Brain pericyte (primary cell): ENCODE measurements at places on chromosomes 1 and 21.

GRCh38 chr1:159752135-159752580, 28.6 kb upstream of the DUSP23 start:
- DNase-seq, result no peak

GRCh38 chr1:195236991-195237889, 1371.0 kb downstream of the KCNT2 start:
- no peak for DNase-seq

GRCh38 chr1:55150880-55151588, 64.1 kb downstream of the USP24 start:
- no peak for DNase-seq

DNA sequence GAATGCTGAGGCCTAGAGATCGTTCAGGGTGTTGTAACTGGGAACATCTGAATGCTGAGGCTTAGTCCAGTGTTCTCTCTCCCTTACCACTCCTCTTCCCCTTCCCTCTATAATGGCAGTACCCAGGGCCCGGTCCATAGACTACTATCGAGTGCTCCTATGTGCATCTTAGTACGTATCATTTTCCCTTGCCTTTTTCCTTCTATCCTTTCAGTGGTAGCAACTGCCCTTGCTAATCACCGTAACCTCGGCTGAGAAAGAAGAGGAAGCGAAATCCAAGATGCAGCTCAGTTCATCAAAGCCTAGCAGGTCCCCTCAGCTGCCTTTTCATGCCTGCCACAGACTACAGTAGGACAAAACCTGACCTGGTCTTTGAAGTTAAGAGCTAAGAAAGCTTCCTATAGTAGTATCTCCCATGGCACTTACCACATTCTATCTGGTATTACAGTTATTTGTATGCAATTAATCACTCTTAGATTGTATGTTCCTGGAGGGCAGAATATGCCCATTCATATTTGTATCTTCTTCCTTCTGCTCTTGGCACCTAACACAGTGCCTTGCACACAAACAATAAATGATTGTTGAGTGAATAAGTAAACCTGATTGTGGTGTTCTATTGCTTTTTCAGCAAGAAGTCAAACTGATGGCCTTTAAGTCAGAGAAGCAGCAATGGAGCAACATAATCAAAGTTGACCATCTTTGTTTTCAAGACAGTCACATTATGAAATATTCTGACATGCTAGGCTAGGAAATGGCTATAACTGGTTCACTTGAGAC, 22.4 kb downstream of the CNIH4 start:
- DNase-seq, result no peak

- no peak for DNase-seq
Measured at GRCh38 chr1:161771161-161771560, 5.0 kb downstream of the ATF6 start.

GRCh38 chr1:17881761-17882160, 126.6 kb downstream of the ACTL8 start:
- no peak for DNase-seq

GRCh38 chr1:154955039-154955717, 721 bp downstream of the PBXIP1 start:
- no peak for DNase-seq

DNA sequence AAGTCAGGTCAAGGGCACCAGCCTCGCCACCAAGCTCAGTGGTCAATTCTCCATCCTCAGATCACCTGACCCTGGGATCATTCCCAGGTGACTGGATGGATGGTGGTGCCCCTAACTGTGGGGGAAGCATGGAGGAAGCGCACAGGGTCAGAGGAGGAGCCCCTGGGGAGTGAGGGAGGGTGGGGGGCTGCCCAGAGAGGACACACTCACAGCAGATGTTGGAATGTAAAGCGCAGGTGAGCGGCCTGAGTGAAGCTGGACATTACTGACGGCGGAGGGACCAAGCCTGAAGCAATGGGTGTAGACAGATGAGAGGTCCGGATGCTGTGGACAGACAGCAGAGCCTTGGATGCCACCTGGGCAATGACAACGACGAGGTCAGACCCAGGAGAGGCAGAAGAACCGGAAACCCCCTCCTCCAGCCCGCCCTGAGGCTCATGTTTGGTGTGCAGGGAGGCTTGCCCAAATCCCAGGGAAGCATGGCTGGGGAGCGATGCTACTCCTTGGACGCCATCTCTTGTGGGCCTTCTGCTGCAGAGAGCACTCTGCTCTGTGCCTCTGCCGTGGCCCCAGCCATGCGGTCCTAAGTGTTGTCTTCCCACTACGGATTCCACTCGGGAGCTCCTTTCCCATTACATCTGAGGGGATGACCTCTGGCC, 5.7 kb upstream of the CPLANE2 start:
- DNase-seq, result no peak

DNA sequence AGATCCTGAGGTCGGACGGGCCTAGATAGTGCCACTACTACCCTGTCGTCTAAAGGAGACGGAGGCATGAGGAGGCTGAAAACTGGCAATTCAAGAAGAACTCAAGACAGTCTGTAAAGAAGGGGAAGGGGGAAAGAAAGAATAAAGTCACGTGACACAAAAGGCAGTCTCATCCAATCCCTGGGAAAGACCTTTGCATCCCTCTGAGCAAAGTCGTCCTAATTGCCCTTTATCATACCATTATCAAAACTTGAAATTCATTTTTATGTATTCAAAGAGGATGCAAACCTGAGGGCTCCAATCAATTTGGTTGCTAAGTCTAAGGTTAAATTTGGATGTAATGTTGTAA, 2.2 kb downstream of the DUSP10 start:
- no peak for DNase-seq

DNA sequence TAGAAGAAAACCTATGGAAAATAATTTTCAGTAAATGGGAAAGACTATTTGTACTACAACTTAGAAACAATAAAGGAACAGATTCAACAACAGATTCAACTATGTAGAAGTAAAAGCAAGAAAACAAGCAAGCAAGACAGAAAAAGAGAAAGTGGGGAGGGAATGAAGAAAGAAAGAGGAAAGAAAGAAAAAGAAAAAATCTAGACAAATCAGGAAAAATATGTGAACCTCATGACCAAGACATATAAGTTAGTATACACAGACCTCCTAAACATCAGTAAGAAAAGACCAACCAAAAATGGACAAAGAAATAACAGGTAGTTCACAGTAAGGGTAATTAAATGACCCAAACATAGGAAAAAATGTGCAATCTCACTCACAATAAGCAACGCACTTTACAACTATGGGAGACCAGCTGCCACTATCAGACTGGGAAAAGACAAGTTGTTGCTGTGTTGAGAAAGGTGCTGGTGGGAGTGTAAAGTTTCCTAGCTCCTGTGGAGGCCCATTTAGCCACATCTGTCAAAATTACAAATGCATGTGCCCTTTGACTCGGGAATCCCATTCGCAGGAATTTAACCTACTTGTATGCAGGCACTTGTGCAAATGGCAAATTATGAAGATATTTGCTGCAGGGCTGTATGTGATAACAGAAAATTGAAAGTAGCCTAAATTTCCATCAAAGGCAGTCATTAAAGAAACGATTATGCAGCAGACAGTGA, 13.9 kb upstream of the MAP3K21 start:
- no peak for DNase-seq

GRCh38 chr1:35971601-35972000, 40.7 kb downstream of the AGO3 start:
- no peak for DNase-seq

DNA sequence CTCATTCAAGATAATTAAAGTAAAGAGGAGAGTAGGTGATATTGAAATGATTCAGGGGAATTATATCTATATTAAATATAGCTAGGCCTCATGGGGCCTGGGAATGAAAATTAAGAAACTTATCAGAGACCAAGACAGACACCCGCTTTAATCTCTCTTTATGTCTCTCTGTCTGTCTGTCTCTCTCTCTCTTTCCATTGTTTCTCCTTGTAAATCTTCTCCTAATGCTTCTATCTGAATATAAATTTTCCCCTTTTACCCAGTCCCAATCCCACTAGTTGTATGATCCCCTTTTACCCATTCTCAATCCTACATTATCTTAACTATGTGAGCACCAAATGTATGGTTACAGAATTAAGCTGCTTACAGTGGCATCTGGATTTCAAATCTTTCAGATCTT, 61.2 kb downstream of the RGS5 start:
- no peak for DNase-seq

- no peak for DNase-seq
Measured at GRCh38 chr1:46466477-46467182, 23.0 kb upstream of the DMBX1 start.

DNA sequence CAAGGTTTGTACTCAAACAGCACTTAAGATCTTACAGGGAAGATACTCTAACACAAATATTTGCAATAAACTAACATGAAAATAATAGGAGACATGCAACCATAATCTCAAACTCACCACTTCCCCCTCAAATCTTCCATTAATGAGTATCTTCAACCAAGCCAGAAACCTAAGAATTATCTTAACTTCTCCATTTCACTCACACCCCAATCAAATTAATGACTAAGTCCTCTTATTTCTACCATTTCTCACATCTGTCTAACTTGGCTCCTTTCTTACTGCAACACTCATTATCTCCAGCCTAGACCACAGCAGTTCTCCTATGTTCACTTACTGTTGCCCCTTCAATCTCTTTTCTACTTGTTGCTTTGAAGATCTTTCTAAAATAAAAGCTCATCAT, 10.4 kb downstream of the RBBP5 start:
- no peak for DNase-seq

DNA sequence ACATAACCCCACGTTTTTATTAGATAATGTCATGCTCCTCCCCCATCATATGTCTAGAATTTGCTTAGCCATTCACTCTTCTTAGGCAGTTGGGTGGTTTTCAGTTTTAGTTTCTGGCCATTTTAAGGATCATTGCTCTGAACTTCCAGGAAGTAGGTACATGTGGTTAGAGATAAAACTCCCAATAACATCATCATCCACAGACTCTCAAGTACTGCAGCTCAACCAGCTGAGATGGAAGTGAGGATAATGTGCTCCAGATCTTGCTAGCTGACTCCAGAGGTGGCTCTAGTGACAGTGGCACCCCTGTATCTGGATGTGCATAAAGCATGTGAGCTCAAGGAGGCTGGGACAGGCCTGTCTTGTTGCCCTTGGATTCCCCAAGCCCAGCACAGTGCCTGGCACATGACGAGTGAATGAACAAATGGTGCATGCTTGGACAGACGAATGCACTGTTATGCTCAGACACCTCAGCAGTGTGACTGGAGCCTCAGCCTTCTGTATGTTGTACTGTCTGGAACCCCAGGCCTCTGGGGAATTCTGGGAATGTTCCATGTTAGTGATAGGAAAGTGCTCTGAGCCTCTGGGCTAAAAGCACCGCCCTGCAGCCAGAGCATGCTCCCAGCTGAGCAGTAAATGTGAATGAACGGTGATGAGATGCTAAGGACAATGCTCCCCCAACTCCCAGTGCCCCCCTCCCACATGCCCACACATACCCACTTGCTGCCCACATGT, 16.4 kb upstream of the KCNN3 start:
- no peak for DNase-seq

DNA sequence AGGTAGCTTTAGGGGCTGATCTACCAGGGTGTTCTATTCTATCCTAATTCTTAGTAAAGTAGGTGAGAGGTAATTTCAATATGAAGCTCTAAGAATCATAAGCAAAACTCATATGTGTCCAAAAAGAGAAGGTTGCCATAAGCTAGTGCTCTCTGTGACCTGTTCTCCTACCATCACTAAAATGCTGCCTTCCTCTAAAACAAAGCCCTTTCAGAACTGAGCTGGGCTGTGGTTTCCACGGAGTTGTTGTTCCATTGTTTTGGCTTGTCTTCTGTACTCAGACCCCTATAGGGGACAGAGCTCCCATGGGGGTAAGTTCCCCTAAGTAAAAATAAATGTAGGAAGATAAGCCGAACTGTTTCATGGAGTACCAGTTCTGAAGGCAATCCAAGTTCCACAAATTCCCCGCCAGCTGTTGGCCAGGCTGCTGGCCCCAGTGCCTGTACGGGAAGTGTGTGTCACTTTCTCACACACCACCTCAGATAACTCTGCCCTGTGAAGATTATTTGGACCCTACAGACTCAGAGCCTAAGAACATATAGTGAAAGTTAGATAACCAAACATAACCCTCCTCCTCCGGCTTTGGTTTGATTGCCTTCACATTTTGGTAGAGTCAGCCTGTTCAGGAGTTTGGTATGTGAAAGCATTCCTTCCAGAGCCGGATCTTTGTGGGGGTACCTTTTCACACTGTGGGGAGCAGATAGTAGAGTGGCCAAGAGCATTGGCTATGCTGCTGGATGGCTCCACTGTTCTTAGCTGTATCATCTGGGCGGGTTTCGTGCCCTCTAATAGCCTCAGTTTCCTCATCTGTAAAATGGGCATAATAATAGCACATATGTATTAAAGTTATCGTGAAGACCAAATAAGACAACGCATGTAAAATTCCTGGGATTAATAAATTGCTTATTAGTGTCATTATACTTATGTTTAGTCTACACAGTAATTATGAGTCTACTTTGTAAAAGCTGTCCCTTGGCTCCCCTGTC, 10.8 kb downstream of the DPT start:
- DNase-seq, result no peak

DNA sequence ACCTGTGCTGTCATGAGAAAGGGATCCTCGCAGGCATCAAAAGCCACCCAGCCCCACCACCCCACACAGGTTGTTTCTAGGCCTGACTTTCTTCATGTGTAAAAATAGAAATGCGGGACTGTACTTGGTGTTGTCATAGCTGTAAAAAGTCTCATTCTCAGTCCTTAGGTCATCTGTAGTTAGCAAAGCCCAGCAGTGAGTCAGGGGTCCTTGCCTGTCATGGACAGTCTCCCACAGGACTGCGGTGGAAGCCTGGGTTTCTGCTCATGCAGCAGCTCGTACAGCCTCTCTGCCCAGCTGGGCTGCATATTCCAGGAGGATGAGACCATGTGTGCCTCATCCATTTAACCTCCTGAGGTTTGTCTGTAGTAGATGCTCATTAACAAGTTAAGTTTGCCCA, 58.2 kb downstream of the MRPS6 start:
- no peak for DNase-seq

GRCh38 chr1:95957748-95958147, 723.7 kb downstream of the RWDD3 start:
- no peak for DNase-seq

DNA sequence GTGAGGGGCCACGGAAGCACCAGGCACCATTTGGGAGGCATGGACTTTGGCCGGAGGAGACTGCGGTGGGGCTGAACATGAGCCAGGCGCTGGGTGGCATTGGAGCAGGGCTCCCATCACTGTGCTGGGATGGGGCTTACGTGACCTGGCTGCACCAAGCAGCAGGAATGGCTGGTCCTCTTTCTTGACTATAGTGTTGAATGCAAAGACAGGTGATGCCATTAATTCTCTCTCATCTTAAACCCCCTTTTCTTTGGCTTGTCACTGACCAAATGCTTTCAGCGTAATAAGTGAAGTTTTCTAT, 447.9 kb downstream of the CAMTA1 start:
- no peak for DNase-seq
